LHCN-M2 (cell line): ENCODE measurements at places on chromosomes 3 and 15. TPM values are rescaled to one million over a fixed set of nuclear protein-coding genes. Genes with fewer than 3 reads are reported as not detected.
A peak's percentile ranks its signal among the peaks of the same experiment; 100 is the strongest.

The FGD5 gene
- not detected in 2 replicates for total RNA-seq

The COLQ gene
- total RNA-seq, result 0.13 and 0.40 TPM in 2 replicates

The KBTBD13 gene
- total RNA-seq, result not detected in 2 replicates

The RBP2 gene
- not detected in 2 replicates for total RNA-seq

The RGMA gene
- total RNA-seq, result 1.7 TPM in 1 of 2 replicates, not detected in the other

The CXCR6 gene
- total RNA-seq, result not detected in 2 replicates

The IL17RE gene
- total RNA-seq, result 1.1 and 1.9 TPM in 2 replicates

The SEMA5B gene
- 0.06 TPM in 1 of 2 replicates, not detected in the other for total RNA-seq

DNA sequence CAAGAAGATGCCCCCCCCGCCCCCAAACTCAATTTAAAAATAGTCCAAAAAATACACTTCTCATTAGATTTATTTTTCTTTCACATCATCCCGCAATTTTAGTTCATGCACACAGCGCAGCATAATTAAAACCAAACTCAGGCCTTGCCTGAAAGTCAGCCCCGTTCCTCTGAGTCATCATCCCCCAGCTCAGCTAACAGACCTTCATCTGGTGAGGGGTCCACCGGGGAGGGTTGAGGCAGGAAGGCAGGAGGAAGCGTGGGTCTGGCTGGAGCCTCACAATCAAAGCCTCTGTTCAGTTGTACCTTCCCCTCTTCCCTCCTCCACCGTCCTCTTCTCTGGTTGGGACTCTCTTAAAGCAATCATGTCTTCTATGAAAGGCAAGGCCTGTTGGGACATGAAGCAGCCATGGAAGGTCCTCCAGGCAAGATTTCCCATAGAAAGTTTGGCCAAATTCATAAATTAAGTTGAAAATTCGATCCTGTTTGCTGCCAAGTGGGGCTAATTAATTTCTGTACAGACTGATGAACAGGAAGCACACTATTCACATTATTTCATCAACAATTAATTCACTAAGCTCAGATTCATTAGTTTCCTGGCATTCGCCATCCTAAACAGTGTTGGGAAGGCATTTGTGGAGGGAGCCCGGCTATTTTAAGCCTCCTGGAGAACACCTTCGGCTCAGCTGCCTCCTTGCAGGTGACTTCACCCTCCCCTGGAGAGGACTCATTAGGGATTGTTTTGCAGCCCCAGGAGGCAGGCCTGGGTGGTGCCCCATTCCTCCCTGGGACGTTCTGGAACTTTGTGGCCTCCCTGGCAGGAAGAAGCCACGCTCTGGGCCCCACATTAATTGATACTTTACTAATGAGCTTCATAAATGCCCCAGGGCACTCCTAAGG is 72.3 kb upstream of the BNC1 start:
- DNase-seq, result no peak

- DNase-seq, result no peak
Observed at GRCh38 chr3:158733656-158734055, 1.4 kb upstream of the RARRES1 start.

GRCh38 chr15:53437366-53437765 is 322.1 kb downstream of the WDR72 start:
- DNase-seq, result no peak

- peak; percentile 93 for DNase-seq
Observed at GRCh38 chr15:40323239-40323952, at the start of gene INAFM2. INAFM2 (plus strand) TSS chr15:40323692; CDS start chr15:40324056, 364 bp downstream.

DNA sequence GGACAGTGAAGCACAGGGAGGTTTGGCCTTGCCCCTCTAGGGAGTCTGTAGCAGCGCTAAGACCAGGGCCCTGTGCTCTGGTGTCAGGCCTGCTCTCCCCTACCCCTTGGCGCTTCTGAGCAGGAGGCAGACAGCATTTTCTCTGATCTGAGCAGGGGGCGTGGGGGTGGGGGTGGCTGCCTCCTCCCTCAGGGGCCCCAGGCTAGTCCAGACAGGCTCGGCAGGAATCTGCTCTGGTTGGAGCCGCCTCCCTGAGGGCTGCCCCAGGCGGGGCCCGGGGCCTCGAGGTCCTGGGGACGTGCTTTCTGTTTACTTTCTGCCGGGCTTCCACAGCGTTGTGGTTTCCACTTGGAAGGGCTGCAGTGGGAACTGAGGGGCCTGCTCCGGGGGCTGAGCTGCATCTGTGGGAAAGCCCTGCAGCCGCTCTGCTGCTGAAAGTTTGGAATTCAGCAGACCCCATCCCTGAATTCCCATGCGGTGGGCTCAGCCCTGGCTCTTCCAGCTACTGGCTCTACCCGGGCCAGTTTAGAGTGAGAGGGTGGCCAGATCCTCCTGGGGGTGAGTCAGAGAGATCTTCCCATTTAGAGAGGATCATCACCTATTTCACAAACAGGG is 105.4 kb downstream of the LINGO1 start:
- no peak for DNase-seq

DNA sequence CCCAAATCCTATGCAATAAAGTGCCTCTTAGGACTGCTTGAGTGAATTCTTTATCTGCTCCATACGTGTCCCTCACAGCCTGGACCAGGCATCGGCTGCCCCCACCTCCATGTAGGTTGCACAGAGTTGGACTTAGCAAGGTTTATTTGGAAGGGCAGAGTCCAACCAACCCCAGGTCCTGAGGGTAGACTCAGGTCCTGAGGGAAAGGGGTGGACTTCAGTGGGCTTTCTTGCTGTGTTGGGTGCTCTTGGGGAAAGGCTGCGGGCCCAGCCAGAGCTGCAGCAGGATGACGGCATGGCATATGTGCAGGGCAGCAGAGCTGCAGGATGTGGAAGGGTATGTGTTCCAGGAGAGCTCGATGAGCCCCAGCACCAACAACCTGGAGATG is 6.5 kb downstream of the ALG3 start:
- no peak for DNase-seq

GRCh38 chr3:38108649-38109579 is 28.0 kb downstream of the ACAA1 start:
- no peak for DNase-seq

GRCh38 chr15:77573802-77574201 is 58.9 kb downstream of the LINGO1 start:
- no peak for DNase-seq

- DNase-seq, result no peak
Observed at GRCh38 chr3:109784852-109785631, 447.7 kb upstream of the DPPA4 start.

GRCh38 chr3:117887031-117887430 is 1147.6 kb downstream of the IGSF11 start:
- DNase-seq, result no peak

- DNase-seq, result no peak
Observed at GRCh38 chr15:50854601-50855490, 53.6 kb upstream of the AP4E1 start.

DNA sequence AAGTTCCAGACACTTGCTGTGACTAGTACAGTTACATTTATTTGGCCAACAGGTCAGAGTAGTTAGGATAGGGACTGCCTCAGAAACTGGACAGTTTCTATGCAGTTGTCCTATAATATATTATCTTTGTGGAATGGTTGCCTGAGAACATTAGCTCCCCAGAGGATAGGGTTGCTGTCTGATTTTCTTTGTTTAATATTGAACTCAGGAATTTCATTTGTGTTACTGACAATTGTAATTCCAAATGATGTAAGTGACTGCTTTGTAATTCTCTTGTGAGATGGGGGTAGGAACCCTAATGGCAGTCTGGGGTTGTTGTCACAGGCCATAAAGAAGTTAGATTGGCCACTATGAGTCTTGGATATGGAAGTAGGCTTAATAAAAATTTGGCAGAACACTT is 2.2 kb downstream of the NXPE3 start:
- DNase-seq, result peak; percentile 60

DNA sequence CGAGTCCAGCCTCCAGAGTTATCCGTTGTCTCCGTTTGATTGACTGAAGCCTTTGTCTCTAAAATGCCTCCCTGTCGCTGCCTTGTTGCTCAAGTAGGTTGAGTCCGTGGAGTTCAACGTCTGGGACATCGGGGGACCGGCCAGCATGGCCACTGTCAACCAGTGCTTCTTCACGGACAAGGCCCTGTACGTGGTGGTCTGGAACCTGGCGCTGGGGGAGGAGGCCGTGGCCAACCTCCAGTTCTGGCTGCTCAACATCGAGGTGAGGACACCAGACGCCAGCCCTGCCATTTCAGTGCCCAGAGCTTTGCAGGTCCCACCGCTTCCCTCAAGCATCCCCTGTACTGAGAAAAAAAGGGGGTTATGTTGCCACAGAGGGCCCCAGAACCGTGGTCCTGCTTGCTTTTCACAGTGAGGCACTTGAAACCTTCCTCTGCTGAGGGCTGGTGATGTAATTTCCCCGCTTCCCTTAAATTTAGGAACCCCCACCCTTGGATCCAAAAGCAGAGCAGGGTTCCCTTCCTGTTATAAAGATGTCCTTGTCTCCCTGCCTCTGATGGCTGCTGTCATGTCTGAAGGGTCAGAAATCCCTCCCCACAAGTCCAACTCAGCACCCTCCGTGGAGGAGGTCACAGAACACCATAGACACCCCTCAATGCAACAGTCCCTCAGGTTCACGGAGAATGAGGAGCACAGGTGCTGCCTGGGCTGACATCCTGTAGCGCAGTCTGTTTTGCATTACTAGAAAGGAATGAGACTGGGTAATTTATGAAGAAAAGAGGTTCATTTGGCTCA is 105.7 kb downstream of the LRRK1 start:
- DNase-seq, result no peak

DNA sequence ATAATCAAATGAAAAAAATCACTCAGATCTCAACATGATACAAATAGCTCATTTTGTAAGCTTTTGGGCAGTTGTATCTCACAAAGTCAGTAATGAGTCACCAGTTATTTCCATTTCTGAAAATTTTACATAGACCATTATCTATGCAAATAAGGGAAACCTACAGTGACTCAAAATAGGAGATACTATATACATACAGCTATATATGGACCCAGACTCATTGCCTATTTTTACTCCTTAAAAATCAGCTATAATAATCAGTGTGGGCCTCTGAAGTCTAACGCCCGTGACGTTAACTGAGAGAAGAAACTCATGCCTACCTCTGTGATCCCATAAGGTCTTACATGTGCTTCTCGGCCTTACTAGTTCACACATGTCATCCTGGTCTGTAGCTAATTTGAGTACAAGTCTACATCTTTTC is 31.6 kb downstream of the LRIG1 start:
- no peak for DNase-seq

GRCh38 chr15:85336880-85337279 is 43.5 kb upstream of the AKAP13 start:
- no peak for DNase-seq

DNA sequence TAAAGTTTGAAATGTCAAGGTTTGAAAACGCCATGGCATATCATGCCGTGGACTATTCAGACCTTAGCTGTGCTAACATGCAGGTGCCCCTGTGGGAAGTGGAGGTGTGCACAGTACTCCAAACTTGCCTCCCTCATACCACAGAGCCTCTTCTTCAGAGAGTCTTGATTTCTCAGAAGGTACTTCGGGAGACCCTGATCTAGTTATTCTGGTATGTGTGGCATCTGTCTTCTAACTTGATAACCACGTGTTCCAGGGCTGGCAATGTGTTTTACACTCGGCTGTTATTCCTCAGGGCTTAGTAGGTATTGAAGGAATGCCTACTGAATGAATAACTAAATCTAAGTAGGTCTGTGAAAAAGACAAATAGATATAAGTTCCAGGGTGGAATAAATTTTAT is 309.9 kb downstream of the CLSTN2 start:
- peak; percentile 3 for DNase-seq

GRCh38 chr3:157248590-157249422 is 88.9 kb upstream of the CCNL1 start:
- peak; percentile 95 for DNase-seq
